ENCODE measurements at places on chromosomes 6 and 20.

DNA sequence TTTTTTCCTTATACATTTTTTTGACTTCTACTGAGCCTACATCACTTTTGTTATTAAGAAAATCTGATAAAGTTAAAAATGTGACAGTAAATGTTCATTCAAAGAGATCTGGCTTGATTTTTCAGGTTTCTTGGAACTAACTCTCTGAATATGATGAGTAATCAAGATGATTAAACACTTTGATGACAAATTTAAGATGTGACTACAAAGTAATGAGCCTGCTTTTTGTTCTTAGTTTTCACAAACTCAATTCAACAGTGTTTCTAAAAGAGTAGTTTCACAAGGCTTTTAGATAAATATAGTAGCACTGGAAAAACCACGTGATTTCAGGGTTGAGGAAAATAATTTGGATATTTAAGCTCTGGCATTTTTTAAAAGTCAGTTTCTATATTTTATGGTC, 37.9 kb upstream of the HDDC2 start:
- no peak for DNase-seq

GRCh38 chr20:38110525-38111178, 54.4 kb downstream of the TGM2 start:
- no peak for DNase-seq

- no peak for DNase-seq
Observed at GRCh38 chr6:42714098-42714761, 8.2 kb downstream of the PRPH2 start.

GRCh38 chr20:2603816-2604505, 48.5 kb upstream of the NOP56 start:
- DNase-seq: no peak

DNA sequence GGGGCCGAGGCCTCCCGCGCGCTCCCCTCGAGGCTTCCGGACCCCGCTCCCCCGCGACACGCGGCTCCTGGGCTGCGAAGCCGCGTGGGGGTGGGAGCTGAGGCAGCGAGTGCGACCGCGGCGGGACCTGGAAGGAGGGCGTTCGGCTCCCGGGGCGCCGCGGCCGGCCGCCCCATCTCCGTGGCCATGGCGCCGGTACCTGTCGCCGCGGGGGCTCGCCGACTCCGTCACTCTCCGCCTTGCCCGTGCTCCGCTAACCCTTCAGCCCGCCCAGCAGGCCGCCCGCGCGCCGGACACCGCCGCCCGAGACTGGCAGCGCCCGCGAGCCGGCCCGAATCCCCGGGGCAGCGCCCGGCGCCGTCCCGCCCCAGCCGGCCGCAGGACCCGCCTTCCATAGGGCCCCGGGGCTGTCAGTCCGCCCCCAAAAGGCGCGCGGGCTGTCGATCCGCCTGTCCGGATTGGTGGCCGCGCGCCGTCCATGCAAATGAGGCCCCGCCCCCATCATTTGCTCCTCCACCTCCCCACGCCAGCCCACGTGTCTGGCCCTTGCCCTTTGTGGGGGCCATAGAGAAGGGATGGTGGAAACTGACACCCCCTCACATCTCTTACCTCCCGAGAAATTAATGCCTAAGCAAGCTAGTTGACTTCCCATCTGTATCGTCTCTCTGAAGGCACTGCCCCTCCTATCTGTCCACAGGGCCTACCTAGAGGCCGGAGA, at the start of gene FKBP5:
TSS of gene FKBP5 (minus strand) at position 311 of the 718 bp plus-strand sequence. CDS start 46,091 bp downstream, outside the sequence.
- DNase-seq: peak; percentile 95

GRCh38 chr6:5997420-5997987, 9.2 kb downstream of the NRN1 start:
- no peak for DNase-seq

GRCh38 chr20:51500311-51500710, 42.2 kb downstream of the NFATC2 start:
- peak; percentile 73 for DNase-seq
